Neural progenitor cell (in vitro differentiated cells): ENCODE measurements at places on chromosomes 12 and 14.

DNA sequence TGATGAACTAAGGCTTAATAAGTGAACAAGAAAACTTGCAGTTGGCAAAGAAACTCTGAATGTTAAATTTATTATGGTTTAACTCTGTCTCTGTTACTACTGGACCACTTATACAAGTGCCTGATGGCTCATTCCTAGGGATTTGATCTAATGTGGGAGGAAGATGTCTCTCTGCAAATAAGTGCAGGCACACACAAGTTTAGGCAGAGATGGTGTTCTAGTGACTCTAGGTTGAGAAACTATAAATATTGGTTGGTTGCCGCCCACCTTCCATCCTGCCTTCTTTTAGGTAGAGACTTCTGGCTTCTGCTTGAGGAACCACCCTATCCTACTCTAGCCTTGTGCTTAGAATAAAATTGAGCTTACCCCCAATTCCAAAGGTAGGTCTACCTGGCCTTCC, 256.2 kb downstream of the PAWR start:
- H3K27ac ChIP-seq, result no peak overlapping the region
- DNase-seq, result no peak
- no peaks in the 10 kb centered on the region for H3K36me3 ChIP-seq
- no peaks in the 10 kb centered on the region for H3K27me3 ChIP-seq

DNA sequence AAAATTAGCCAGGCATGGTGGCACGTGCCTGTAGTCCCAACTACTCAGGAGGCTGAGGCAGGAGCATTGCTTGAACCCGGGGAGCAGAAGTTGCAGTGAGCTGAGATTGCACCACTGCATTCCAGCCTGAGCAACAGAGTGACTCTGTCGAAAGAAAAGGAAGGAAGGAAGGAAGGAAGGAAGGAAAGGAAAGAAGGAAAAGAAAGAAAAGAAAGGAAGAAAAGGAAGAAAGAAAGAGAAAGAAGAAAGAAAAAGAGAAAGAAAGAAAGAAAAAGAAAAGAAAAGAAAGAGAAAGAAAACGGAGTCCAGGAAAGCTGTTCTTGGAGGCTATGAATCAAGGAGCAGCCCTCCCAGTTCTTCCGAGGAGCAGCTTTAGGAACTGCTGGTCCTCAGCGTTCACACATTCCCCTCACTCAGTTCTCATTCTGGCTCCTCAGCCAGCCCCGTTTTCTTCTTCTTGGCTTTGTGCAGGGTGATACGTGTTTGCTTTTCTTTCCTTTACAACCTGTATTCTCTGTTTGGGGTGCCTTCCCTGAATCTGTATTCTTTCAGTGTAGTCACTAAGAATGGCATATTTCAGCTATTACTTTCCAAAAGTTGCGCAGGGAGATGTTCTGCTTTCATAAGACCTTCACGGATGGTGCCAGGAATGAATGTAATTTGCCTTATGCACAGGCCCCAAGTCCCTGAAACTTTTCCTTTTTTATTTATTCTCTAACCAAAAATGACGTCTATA, 12.2 kb downstream of the FBXL14 start:
- H3K27me3 ChIP-seq, result no peaks in the 10 kb centered on the region
- no peaks in the 10 kb centered on the region for H3K36me3 ChIP-seq
- H3K4me1 ChIP-seq, result peaks cover 87% of the 10 kb centered on the region
- H3K27ac ChIP-seq, result peak overlapping the region; percentile 97
- DNase-seq, result no peak
- H3K4me3 ChIP-seq, result no peak overlapping the region

GRCh38 chr14:25832585-25832984, 765.2 kb downstream of the NOVA1 start:
- H3K27ac ChIP-seq, result no peak overlapping the region
- peaks cover 3% of the 10 kb centered on the region for H3K4me1 ChIP-seq
- no peaks in the 10 kb centered on the region for H3K27me3 ChIP-seq
- DNase-seq, result no peak
- no peaks in the 10 kb centered on the region for H3K36me3 ChIP-seq
- no peak overlapping the region for H3K4me3 ChIP-seq

GRCh38 chr12:76255281-76255680, 92.9 kb downstream of the BBS10 start:
- H3K27me3 ChIP-seq, result no peaks in the 10 kb centered on the region
- DNase-seq, result no peak
- no peak overlapping the region for H3K4me3 ChIP-seq
- peaks cover 16% of the 10 kb centered on the region for H3K4me1 ChIP-seq
